ENCODE measurements at places on chromosomes 4 and X.

- peak; percentile 46 for DNase-seq
These were observed 22.4 kb downstream of the GAB1 start for GRCh38 chr4:143358923-143359643.

DNA sequence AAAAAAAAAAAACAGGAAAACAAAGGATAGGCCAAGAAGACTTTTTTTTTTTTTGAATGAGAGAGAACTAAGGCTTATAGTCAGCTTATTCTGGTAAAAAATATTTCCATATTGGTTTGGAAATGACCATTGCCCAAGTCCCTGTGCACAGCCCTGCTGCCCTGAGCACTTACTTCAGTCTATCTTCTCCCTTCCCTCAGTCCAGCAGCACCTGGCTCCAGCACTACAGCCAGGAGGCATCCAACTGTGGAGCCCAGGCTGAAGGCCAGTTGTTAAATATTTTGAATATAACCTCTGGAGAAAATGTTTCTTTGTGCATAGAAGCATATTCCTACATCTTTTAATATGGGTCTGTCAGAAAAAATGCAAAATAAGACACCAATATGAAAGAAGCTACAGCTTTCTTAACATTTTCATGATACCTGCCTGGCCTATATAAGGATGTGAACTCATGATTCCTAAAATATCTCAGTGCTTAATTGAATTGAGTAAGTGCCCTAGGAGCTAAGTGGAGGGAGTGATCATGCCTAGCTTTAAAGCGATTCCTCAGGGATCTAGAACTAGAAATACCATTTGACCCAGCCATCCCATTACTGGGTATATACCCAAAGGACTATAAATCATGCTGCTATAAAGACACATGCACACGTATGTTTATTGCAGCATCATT lies 14.4 kb downstream of the LRRC66 start:
- no peak for DNase-seq

DNA sequence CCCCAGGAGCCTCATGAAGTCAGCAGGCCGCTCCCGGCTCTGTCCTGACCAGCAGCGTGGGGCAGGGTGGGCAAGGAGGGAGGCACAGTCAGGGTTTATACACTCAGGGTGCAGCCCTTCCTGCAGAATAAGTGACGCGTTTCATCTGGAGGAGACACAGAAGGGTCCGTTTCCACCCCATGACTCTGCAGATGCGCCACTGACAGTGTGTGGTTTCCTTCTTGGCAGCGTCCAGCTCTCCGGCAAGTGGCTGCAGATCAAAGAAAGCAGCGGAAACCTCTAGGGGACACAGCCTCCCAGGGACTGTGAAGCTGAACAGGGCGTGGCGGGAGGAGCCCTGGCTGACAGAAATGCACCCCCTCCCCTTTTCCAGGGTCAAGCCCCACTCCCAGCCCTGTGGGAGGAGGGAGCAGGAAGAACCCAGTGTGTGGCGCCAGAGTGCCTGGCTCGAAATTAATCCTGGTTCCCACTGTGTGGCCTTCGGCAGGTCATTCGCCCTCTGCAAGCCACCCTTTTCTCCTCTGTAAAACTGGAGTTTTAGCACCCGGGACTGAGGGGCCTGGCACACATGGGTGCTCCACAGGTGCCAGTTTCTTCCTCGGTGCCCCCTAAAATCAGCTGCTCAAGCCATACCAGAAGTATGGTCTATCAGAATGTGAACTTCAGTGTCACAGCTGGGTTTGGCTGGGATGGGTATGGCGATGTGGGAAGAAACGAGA lies 17.3 kb upstream of the TBC1D14 start:
- peak; percentile 21 for DNase-seq

DNA sequence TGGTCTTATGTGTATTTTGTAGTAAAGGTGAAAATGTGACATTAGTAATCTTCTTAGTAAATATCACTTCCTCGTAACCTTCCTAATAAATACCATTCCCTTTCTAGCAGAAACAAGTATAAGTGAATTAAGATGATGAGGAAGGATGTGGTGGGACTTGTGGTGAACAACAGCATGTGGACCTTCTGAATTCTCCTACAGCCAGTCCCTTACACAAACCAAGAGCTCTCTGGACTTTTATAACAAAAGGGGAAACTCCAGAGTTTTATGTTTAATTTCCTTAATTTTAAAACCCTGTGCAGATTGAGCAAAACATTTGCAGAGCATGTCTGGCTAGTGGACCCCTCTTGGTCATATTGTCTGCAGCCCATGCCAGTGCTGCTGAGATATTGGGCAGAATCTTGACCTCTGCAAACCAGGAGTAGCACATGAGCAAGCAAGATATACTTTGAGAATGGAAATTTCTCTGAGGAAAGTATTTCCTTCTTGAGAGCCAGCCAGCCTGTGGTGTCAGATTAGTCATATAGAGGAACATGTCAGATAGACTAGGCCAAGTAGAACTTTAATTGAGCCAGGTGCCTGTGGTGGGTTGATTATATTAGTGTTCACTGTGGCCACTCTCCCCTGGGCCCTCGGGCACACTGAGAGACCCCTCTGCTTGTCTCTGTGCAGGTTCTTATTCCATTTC lies 328.2 kb downstream of the DKK2 start:
- DNase-seq, result peak; percentile 22

GRCh38 chr4:40601641-40602040 lies 28.0 kb downstream of the RBM47 start:
- DNase-seq, result no peak

DNA sequence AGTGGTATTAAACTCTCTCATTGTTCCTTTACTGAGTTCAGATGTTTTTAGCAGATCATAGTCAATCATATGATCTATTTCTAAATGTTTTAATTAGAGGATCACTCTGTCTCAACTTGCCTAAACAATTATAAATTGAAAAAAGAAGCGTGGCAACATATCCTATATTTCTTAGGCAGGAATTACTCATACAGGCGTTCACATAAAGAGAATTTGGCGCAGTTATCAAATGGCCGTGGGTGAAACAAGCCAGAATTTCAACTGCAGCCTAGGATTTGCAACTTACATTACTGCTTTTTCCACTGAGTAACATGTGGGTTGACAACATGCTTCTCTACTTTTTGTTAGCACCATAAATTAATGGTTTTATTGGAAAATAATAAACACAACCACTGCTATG lies 141.3 kb downstream of the CPE start:
- DNase-seq, result no peak

DNA sequence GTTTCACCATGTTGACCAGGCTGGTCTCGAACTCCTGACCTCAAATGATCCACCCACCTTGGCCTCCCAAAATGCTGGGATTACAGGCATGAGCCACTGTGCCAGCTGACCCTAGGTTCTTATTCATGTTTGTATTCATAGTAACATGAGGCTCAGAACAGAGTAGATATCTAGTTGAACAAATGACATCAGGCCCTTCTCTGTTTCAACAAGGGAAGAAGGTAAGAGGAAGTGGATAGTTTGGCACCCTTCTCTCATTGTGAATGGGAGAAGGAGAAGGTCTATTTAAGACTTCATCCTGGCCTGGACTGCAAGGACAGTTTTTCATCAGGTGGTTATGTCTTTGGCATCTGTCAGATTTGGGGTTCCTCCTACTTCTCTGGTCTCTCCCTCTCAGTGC lies 13.8 kb downstream of the GJB1 start:
- DNase-seq, result no peak

DNA sequence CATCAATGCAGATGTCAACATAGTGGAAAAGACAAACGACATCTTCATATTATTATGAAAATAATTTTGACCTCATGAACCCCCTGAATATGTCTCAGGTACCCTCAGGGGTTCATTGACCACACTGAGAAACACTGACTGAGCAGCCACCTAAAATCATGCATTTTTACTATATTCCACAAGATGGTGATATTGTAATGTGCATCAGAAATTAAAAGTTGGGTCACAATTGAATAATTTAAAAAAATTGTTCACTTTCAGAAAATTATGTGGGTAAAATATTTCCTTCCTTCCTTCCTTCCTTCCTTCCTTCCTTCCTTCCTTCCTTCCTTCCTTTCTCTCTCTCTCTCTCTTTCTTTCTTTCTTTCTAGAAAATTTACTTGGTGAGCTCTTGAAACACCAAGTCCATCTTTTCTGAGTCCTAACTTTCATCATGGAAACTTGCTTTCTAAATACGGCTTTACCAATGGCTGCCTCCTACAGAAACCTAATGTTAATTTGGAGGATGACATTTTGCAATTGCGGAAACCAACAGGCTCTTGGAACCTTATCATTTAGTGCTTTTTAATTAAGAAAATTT lies 103.6 kb downstream of the RTL3 start:
- peak; percentile 0 for DNase-seq

- no peak for DNase-seq
These were observed 375.2 kb downstream of the MAGEE1 start for GRCh38 chrX:76802708-76803107.

DNA sequence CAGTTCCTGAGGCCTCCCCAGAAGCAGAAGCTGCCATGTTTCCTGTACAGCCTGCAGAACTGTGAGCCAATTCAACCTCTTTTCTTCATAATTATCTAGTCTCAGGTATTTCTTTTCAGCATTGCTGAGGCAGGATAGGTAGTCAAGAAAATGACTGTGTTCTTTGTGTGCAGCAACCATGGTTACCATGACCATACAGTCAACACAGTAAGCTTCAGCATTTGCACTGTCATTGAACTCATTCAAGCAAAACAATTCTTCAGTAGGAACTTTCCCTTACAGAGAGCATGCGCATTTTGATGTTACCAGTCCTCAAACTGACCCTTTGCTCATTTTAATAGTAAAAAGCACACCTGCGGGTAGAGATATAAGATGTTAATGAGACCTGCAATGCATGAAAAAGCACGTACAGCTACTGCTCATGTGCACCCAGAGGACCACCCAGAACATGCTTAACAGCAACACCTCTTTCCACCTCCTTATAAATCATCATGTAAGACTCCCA lies 180.8 kb downstream of the PRKX start:
- no peak for DNase-seq

GRCh38 chrX:140580478-140580877 lies 75.6 kb upstream of the SOX3 start:
- DNase-seq, result no peak

DNA sequence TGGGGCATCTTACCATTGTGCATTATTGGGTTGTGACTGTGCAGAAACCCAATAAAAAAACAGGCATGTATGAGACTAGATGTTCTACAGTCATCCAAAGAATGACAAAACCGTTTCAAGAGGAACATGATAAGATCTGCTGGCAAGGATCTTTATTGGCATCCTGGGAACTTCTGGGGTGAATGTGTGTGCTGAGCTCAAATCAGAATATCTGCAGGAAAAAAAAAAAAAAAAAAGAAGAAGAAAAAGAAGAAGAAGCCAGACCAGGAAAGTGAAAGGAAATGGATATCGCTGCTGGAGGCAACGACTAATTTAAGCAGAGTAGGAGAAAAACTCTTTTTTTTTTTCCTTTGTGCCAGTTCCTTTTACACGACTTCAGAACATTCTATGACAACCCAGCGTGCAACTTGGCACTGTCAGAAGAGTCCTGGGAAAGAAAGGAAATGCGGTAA lies 484.2 kb upstream of the BOD1L1 start:
- no peak for DNase-seq

DNA sequence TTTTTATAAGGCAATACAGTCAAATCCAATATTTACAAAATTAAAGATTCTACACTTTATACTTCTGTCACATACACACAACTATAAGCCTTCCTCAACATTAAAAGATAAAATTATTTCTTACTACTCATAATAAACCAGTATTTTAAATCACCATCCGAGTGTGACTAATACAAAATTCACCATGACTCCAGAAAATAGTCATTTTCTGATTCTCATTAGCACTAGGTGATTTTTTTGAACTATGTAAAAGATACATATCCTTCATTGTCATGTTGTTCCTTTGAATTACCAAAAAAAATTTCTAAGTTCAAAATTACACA lies 646 bp upstream of the SLC7A11 start:
- DNase-seq, result no peak

DNA sequence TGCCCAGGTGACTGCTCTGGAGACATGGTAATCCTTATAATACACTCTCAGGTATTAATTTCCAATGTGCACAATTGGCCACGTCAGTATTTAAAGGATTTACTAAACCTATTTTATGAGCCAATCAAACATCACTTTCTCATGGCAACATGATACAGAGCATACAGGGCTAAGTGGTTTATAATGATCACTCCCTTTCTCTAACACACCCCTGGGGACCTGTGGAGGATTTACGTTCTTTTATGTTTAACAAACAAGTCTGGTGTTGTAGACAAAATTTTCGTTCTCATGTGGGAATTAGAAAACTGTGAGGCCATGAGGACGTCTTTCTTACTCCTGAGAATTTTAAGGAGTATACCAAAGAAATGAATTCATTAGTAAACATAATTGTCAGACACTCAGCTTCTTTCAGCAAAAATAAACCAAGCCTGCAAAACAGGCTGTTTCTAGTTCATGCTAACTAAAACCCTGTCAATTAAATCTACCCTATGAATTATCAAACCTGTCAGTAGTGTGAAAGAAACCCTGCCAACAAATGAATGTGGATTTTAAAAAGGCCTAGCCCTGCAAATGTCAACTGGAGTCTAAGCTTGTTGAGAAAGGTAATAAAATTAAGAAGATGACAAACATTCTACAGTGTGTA lies 155.8 kb downstream of the PDGFC start:
- DNase-seq, result no peak
